ENCODE measurements at places on chromosomes 12 and 14. TPM values are rescaled to one million over a fixed set of nuclear protein-coding genes. Genes with fewer than 3 reads are reported as not detected.
A peak's percentile ranks its signal among the peaks of the same experiment; 100 is the strongest.

The SELPLG gene
- total RNA-seq: not detected

The CCDC85C gene
- 43.8 TPM for total RNA-seq

- no peak overlapping the region for H3K27ac ChIP-seq
- H3K36me3 ChIP-seq: no peaks in the 10 kb centered on the region
- peaks cover 3% of the 10 kb centered on the region for H3K27me3 ChIP-seq
- no peak for DNase-seq
These were observed 33.3 kb downstream of the DIO3 start for GRCh38 chr14:101594511-101595148.

The MIP gene
- total RNA-seq: not detected

DNA sequence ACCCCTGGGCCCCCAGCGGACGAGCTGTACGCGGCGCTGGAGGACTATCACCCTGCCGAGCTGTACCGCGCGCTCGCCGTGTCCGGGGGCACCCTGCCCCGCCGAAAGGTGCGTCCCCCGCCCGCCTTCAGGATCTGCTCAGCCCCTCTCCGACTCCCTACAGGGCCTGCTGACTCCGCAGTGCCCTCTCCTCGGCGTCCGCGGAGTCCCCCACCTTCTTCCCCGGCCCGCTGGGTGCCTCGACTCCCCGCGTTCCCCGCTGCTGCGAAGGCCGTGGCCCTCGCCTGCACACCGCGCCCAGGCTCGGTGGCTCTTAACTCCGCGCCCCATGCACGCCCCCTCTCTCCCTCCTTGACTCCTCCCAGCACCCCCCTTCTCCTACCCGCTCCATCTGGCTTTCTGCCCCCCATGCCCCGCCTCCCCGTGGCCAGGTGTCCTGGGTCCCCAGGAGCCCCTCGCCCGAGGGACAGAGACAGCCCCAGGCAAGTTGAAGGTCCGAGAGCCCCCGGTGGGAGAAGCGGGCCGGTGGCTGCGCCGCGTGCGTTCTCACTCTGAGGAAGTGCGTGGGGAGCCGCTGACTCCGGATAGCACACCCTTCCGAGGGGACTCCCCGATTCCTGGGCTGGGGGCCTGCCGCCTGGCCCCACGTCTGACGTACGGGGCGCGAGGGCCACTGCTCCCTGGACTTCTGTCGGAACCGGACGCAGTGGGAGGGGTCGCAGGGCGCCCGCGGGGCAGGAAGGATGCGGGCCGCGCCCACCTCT, 594 bp downstream of the TAMALIN start:
- peak overlapping the region; percentile 55 for H3K4me3 ChIP-seq
- no peaks in the 10 kb centered on the region for H3K36me3 ChIP-seq
- H3K27me3 ChIP-seq: 0 out of 2 replicates have a peak, but pooled peaks cover 1% of the 10 kb centered on the region
- no peak for DNase-seq
- H3K27ac ChIP-seq: no peak overlapping the region
- peaks cover 45% of the 10 kb centered on the region for H3K4me1 ChIP-seq

The FAM186B gene
- 0.17 TPM for total RNA-seq

The SERPINA5 gene
- total RNA-seq: 498 TPM

GRCh38 chr14:94119071-94119470, 8.5 kb downstream of the IFI27 start:
- DNase-seq: no peak
- H3K36me3 ChIP-seq: no peaks in the 10 kb centered on the region
- H3K27me3 ChIP-seq: peaks cover 2% of the 10 kb centered on the region

- no peak overlapping the region for H3K27ac ChIP-seq
- H3K4me3 ChIP-seq: no peak overlapping the region
- H3K36me3 ChIP-seq: no peaks in the 10 kb centered on the region
- DNase-seq: no peak
- peaks cover 13% of the 10 kb centered on the region for H3K4me1 ChIP-seq
These were observed 35.7 kb downstream of the IQSEC3 start for GRCh38 chr12:101969-102878.

DNA sequence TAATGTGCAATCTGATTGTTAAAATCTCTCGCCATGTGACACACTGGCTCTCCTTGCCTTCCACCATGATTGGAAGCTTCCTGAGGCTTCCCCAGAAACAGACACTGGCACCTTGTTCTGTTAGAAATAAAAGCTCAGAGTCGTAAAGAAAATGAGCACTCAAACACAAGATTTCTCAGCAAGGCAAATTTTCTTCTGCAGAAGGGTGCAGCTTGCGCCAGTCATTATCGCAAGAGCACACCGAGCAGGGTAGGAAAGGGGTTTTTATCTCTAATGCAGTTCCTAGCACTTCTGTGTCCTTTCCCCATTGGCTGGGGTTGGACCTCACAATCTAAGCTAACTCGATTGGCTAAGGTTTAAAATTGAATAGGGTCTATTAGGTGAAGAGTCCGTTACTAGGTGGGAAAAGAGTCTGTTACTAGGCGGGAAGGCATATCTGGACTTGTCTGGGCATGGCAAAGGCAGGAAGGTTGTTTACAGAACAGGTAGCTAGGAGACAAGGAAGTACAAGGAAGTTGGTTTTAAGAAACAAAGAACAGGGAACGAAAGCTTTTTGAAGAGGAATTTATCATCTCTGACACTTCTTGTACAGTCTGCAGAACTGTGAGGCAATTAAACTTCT, 62.6 kb upstream of the BICD1 start:
- H3K27me3 ChIP-seq: no peaks in the 10 kb centered on the region
- no peak overlapping the region for H3K4me3 ChIP-seq
- no peaks in the 10 kb centered on the region for H3K36me3 ChIP-seq

- peaks cover 5% of the 10 kb centered on the region for H3K4me1 ChIP-seq
- DNase-seq: no peak
- H3K27ac ChIP-seq: no peak overlapping the region
- peaks cover 5% of the 10 kb centered on the region for H3K27me3 ChIP-seq
- H3K36me3 ChIP-seq: no peaks in the 10 kb centered on the region
- H3K4me3 ChIP-seq: no peak overlapping the region
These were observed 555.9 kb downstream of the BCL11B start for GRCh38 chr14:98716133-98716532.

DNA sequence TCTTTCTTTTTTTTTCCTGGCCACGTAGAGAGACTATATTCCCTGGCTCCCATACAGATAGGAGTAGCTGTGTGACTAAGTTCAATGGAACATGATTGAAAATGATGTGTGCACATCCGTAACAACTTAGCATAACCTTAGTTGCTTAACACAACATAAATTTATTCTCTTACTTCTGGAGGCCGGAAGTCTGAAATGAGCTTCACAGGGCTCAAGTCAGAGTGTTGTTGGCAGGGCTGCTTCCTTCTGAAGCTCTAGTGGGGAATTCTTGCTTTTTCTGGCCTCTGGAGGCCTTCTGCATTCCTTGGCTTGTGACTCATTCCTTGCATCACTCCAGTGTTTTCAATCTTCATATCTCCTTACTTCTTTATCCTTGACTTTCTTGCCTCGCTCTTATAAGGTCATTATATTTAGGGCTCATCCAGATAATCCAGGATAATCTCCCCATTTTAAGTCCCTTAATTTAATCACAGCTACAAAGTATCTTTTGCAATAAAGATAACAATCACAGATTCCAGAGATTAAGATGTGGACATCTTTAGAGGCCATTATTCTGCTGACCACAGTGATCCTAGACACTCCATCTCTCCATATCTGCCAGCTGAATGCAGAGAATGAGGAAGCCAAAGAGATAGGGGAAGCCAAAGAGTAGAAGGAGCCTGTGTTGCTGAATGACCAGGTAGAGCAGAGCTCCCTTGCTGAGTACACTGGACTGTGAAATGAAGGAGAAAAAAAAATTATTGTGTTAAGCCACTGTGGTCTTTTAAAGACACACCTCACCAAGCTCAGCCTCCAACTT, 21.0 kb upstream of the SNX6 start:
- peaks cover 14% of the 10 kb centered on the region for H3K27me3 ChIP-seq
- no peak overlapping the region for H3K27ac ChIP-seq
- peaks cover 27% of the 10 kb centered on the region for H3K4me1 ChIP-seq
- H3K4me3 ChIP-seq: no peak overlapping the region

The CLEC1A gene
- total RNA-seq: not detected

The SERPINA3 gene
- total RNA-seq: 433 TPM

DNA sequence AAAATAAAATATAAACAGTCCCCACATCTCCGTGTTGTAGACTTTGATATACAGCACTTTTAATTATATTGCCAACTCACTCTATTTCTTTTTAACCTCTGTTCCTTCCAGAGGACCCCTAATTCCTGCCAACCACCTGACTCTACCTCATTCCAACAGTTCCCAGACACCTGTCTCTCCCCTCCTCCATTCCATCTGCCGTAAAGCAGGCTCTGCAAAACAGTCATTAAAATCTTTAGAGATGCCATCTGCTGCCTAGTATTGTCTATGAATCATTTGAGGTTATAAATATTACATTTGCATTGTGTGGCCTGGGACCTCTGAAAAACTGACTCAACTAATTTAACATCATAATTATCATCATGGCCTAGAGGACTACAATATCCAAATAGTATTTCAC, 148.8 kb upstream of the DCN start:
- no peak for DNase-seq
- no peaks in the 10 kb centered on the region for H3K36me3 ChIP-seq
- H3K4me1 ChIP-seq: no peaks in the 10 kb centered on the region
- no peak overlapping the region for H3K4me3 ChIP-seq
- no peaks in the 10 kb centered on the region for H3K27me3 ChIP-seq

GRCh38 chr14:62322216-62322615, 560.0 kb downstream of the SNAPC1 start:
- DNase-seq: no peak
- no peaks in the 10 kb centered on the region for H3K4me1 ChIP-seq
- H3K27me3 ChIP-seq: no peaks in the 10 kb centered on the region
- no peak overlapping the region for H3K4me3 ChIP-seq

DNA sequence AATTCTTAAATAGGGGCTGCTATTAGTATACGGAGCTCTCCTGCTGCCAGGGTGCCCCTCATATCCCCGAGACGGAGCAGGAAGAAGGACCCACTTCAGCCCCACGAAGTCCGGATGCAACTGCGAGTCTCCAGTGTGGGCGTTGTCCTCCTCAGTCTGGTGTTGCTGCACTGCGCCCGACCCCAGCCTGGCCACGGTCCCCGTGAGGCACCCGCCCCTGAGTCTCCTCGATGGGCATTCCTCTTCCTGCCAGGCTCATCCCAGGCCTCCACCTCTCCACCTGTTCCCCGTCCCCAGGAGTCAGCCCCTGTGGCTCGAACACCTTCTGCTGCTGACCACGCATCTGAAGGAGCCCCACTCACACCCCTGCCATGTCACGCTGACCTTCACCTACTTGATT, 68.1 kb upstream of the SFSWAP start:
- H3K27me3 ChIP-seq: peaks cover 10% of the 10 kb centered on the region
- H3K36me3 ChIP-seq: no peaks in the 10 kb centered on the region
- H3K4me1 ChIP-seq: no peaks in the 10 kb centered on the region
- no peak overlapping the region for H3K27ac ChIP-seq
- DNase-seq: no peak
- no peak overlapping the region for H3K4me3 ChIP-seq

The SRGAP1 gene
- 1.6 TPM for total RNA-seq

DNA sequence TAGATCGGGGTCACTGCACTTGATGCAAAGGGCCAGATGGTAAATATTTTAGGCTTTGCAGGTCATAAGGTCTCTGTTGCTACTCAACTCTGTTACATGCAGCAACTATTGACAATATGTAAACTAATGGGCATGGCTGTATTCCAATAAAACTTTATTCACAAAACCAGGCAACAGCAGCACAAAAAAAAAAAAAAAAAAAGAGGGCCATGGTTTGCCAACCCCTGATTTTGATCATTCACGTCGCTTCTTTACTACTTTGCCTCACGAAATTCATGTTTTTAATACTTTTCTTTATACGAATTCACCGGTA, 152.9 kb downstream of the RBM19 start:
- H3K27ac ChIP-seq: no peak overlapping the region
- H3K36me3 ChIP-seq: no peaks in the 10 kb centered on the region
- DNase-seq: no peak
- no peak overlapping the region for H3K4me3 ChIP-seq

The NEUROD4 gene
- not detected for total RNA-seq

The WNT1 gene
- total RNA-seq: not detected

The SLC22A17 gene
- 0.48 TPM for total RNA-seq

GRCh38 chr12:123141615-123142517, 9.0 kb downstream of the PITPNM2 start:
- peak; percentile 87 for DNase-seq
- no peaks in the 10 kb centered on the region for H3K27me3 ChIP-seq
- H3K27ac ChIP-seq: peak overlapping the region; percentile 97
- H3K4me1 ChIP-seq: peaks cover 68% of the 10 kb centered on the region
- H3K36me3 ChIP-seq: peaks cover 3% of the 10 kb centered on the region

The CFAP54 gene
- not detected for total RNA-seq

The CBLN3 gene
- 0.66 TPM for total RNA-seq

- H3K27me3 ChIP-seq: no peaks in the 10 kb centered on the region
- H3K27ac ChIP-seq: no peak overlapping the region
- H3K36me3 ChIP-seq: no peaks in the 10 kb centered on the region
- no peak overlapping the region for H3K4me3 ChIP-seq
These were observed 398.5 kb downstream of the FSCB start for GRCh38 chr14:44108601-44109000.

- DNase-seq: no peak
- no peaks in the 10 kb centered on the region for H3K27me3 ChIP-seq
- no peaks in the 10 kb centered on the region for H3K36me3 ChIP-seq
- H3K4me3 ChIP-seq: no peak overlapping the region
- H3K4me1 ChIP-seq: peaks cover 16% of the 10 kb centered on the region
- H3K27ac ChIP-seq: no peak overlapping the region
These were observed 29.2 kb downstream of the ALG10 start for GRCh38 chr12:34051486-34051885.

The CPSF2 gene
- total RNA-seq: 67.9 TPM

The RAD51AP1 gene
- 79.3 TPM for total RNA-seq

The USP5 gene
- 53.4 TPM for total RNA-seq

The AQP5 gene
- not detected for total RNA-seq

DNA sequence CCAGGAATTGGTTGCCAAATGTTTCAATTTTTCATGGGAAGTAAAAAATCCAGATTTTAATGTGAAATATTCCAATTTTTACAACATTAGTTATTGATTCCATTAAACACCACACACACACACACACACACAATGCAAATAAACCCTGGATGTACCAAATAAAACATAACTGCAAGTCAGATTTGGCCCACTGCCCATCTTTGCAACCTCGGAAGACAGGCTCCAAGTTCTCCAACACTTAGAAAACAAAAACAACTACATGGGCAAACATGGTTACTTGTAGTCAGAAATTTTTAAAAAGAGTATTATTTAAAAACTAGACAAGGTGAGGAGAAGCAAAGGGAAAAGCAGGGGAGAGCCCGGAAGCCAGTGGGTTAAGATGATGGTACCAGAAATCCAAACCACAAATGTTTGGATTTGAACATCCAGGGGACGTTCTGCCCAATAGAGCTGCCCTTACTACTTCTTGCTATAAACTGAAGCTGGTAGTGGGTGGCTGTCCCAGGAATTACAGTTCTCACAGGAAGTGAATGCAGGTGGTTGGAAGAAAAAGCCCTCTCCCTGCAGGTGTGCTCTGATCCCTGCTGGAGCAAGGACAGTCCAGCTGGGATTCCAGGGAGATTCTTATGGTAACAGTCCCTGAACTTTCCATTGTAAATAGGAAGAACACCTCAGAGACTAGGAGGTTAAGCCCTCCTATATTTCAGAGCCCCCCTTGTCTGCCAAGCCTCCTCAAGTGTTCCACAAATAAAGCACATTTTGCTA, 111.7 kb downstream of the SLC25A21 start:
- H3K27ac ChIP-seq: no peak overlapping the region
- no peaks in the 10 kb centered on the region for H3K4me1 ChIP-seq
- no peak overlapping the region for H3K4me3 ChIP-seq

- peak; percentile 73 for DNase-seq
- H3K4me1 ChIP-seq: no peaks in the 10 kb centered on the region
- no peaks in the 10 kb centered on the region for H3K27me3 ChIP-seq
- no peak overlapping the region for H3K27ac ChIP-seq
- H3K4me3 ChIP-seq: no peak overlapping the region
These were observed 24.3 kb upstream of the PLEKHD1 start for GRCh38 chr14:69460093-69460701.

- H3K27me3 ChIP-seq: no peaks in the 10 kb centered on the region
- H3K4me1 ChIP-seq: no peaks in the 10 kb centered on the region
- no peak for DNase-seq
- no peak overlapping the region for H3K4me3 ChIP-seq
- no peak overlapping the region for H3K27ac ChIP-seq
These were observed 41.8 kb upstream of the DCD start for GRCh38 chr12:54689984-54690383.

Measured in HepG2 (cell line).